ENCODE measurements at places on chromosomes 11 and 22.

DNA sequence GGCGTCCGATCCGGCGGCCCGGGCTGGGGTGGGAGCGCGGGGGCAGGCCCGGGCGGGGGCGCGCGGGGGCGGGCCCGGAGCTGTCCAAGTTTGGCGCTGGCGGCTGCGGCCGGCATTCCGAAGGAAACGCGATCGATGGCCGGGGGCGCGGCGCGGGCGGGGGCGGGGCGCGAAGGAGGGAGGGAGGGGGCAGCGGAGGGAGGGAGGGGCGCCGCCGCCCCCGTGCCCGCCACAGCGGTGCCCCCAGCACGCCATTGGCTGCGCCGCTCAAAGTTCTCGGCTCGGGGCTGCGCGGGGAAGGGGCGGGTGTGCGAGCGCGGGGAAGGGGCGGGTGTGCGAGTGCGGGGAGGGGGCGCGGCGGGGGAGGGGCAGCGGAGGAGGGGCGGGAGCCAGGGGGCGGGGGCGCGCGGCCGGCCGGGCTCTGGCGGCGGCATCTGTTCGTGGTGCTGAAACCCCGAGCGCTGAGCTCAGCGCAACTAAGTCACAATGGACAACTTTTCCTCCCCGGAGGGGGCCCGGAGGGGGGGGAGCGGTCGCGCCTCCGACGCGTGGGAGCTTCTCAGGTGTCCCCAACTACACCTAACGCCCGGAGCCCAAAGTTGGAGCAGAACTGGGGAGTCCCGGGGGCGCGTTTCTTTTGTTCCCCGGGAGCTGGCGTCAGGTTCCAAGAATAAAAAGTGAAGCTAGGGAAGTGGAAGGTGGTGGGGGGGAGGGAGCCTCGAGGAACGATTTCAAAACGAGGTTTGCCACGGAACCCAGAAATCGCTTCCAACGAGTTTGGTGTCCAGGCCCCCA is 2.2 kb downstream of the PHF21B start:
- DNase-seq = no peak

DNA sequence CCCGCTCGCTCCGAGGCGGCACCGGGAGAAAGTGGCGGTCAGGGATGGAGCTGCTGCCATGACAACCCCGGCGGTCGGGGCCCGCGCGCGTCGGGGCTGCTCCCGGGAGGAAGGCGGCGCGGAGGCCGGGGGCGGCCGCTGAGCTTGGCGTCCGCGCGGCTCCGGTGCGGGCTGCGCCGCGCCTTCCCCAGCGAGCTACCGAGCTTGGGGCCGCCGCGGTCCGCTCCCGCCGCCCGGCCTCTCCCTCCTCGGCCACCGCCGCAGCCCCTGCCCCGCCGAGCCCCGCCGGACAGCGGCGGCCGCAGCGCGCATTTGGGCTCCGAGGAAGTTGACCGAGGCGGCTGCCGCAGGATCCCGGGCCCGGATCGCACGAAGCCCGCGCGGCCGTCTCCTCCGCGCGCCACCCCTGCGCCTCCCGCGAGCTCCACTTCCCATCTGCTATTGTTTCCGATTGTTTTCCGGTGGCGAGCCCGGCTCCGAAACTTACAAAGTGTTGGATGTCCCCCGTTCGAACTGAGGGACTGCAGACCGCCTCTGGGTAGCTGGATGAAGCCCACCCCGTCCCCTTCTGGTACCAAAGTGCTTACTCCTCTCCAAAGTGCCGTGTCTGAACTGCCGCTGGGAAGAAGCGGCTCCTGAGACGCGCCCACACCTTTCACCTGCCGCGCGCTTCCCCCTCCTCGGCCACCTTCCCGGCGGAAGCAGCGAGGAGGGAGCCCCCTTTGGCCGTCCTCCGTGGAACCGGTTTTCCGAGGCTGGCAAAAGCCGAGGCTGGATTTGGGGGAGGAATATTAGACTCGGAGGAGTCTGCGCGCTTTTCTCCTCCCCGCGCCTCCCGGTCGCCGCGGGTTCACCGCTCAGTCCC is 540.3 kb downstream of the NTM start:
- peak; percentile 54 for DNase-seq

GRCh38 chr11:72807792-72808191 is 6.4 kb upstream of the ATG16L2 start:
- DNase-seq = no peak

DNA sequence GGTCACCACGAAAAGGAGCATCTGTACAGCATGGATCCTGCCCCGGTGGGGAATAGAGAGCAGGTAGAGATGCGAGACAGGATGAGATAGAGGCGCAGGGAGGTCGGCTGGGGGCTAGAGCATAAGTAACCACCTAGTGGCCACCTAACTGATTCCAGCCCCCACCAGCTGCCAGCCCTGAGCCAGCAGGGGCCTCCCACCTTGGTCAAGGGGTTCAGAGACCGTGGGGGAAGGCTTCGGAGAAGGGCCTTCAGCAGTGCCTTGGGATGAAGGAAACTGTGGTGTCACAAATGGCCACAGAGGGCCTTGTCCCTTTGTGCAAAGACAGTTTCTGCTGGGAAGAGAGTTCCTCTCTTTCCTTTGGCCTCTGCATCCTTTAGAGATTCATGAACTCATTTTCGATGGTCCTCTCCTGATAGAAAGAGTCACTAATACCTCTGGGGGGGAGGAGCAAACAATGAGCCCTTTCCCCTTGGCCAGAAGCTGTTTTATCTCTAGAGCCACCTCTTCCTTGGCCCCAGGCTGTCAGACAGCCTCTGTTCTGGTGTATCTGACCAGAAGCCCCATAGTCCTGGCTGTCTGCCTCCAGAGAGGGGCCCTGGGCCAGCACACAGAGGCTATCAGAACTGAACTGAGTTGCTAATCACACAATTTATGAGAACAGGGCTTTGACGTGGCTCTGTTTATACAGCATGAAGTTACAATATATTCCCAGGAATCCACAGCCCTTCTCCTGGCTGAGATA is 146.0 kb downstream of the PARVA start:
- no peak for DNase-seq

DNA sequence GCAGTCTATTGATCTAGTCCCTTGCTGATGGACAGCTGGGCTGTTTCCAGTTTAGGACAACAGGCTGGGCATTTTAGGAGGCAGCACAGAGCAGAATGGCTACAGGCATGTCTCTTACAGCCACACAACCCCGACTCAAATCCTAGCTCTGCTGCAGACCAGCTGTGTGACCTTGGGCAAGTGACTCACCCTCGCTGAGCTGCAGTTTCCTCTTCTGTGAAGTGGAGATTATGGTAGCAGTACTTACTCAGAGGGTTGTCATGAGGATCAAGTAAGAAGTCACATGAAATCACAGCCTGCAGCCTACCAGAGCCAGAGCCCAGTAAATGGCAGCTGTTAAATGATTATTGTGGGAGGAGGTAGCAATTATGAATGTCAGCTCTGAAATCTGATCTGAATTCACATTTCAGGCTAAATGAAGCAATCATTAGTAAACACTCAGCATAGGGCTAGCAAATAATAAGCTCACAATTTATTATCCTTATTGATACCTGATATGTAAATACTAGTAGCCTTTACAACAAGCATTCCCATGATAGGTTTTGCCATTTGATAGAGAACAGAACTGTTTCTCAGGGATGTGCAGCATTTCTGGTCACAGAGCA is 58.9 kb downstream of the MYEOV start:
- peak; percentile 89 for DNase-seq

DNA sequence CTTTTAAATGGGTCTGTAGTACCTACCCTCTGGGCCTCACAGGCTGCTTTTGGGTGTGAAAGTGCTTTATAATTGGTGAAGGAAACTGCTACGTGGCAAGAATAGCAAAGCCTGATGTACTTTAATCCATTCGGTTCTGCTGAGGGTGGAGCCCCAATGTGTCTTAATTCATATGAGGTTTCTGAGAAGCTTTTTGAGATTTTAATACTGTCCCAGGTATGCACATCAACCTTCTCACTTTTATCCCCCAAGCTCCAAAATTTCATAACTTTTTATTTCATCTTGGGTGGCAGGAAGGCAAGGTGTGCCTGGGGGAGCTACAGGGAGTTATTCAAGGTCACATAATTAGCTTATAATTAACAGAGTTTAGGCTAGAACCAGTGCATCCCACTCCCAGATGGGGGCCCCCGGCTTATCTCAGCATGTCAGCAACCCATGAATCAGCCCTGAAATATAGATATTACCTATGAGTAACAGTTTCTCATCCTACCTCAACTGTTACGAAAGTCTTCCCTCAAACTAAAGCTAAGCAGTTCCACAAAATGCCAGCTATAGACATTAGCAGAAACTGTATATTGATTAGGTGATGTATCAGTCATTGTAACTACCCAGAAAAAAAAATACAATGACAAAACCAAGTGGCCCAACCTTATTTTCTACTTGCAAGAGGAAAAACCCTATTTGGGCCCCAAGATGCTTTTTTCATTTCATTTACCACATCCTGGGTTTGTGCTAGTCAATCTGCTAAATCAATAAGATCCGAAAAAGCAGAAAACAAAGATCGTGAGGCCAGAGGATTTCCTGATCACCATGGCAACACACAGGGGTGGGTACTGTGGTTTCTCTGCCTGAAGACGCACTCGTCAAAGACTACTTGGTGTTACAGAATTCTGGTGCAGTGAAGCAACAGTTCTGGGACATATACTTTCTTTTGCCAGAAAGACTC is 26.7 kb downstream of the CD44 start:
- peak; percentile 91 for DNase-seq

- no peak for DNase-seq
These were observed 54.3 kb upstream of the MYEOV start for GRCh38 chr11:69239641-69240040.

- DNase-seq = peak; percentile 64
These were observed 13.8 kb upstream of the OR51M1 start for GRCh38 chr11:5369789-5370188.

DNA sequence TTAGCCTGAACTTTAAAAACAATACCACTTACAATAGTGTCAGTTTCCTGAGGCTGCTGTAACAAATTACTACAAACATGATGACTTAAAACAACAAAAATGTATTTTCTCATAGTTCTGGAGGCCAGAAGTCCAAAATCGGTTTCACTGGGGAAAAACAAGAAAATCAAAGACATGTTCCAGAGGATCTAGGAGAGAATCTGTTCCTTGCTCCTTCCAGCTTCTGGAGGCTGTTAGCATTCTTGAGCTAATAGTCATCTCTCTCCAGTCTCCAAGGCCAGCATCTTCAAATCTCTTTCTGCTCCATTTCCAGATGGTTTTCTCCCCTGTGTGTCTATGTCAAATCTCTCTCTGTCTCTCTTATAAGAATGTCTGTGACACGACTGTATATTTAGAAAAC is 67.6 kb upstream of the TEAD1 start:
- DNase-seq = peak; percentile 96

- DNase-seq = peak; percentile 69
These were observed 12.2 kb downstream of the OR8D1 start for GRCh38 chr11:124301548-124301947.

DNA sequence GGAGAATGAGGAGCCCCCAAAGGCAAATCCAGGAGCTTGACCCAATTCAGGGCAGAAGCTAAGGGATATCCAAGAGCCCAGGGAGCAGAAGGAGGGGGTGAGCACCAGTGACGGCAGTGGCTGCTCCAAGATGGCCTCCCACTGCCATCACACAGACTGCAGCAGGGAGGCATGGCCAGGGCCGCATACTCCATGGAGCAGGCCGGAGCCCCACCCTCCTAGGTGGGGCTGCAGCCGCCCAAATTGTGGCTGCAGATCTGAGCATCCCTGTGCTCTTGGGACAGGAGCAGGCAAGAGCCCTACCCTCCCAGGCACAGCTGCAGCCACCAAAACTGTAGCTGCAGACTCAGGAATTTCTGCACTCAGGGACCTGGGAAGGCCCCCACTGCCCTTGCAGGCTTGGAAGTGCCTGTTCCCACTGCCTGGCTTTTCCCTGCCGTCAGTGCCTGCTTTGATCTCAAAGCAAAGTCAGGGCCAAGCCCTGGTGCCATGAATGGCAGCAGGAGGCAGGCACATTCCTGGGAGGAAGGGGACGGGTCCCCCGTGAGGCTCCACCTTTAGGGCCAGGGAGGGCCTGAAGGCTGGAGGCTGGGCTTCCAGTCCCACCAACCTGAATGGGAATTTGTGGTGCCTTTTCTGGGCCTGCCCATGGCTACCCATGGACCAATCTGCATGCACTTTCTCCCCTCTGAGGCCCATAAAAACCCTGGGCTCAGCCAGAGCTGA is 10.3 kb upstream of the WNT7B start:
- DNase-seq = no peak
